Dermis microvascular lymphatic vessel endothelial cell (primary cell): ENCODE measurements at places on chromosomes 13 and 19. TPM values are rescaled to one million over a fixed set of nuclear protein-coding genes. Genes with fewer than 3 reads are reported as not detected.

- DNase-seq = no peak
Measured at GRCh38 chr13:20258208-20258962, 26.3 kb upstream of the GJB6 start.

- no peak for DNase-seq
Measured at GRCh38 chr13:104962411-104962810, 1573.1 kb downstream of the EFNB2 start.

- no peak for DNase-seq
Measured at GRCh38 chr13:27352698-27353097, 71.7 kb upstream of the GTF3A start.

GRCh38 chr19:49631014-49631588 is 8.8 kb downstream of the RRAS start:
- peak; percentile 45 for DNase-seq

- DNase-seq = no peak
Measured at GRCh38 chr13:114050536-114051450, 76.9 kb upstream of the C13orf46 start.

Gene NLRP9
- total RNA-seq = not detected in 2 replicates

Gene HIF3A
- total RNA-seq = 11.9 and 14.8 TPM in 2 replicates

Gene CDC42EP5
- 42.6 and 112 TPM in 2 replicates for total RNA-seq
